Osteocyte (in vitro differentiated cells): ENCODE measurements at places on chromosomes 7 and 10. TPM values are rescaled to one million over a fixed set of nuclear protein-coding genes. Genes with fewer than 3 reads are reported as not detected.

GRCh38 chr7:112108981-112109380, 97.2 kb downstream of the DOCK4 start:
- H3K27ac ChIP-seq, result no peak overlapping the region
- no peaks in the 10 kb centered on the region for H3K27me3 ChIP-seq
- no peaks in the 10 kb centered on the region for H3K36me3 ChIP-seq
- H3K4me3 ChIP-seq, result no peak overlapping the region
- H3K4me1 ChIP-seq, result peaks cover 14% of the 10 kb centered on the region

CPA4 gene
- 23.6 and 24.7 TPM in 2 replicates for total RNA-seq

DNA sequence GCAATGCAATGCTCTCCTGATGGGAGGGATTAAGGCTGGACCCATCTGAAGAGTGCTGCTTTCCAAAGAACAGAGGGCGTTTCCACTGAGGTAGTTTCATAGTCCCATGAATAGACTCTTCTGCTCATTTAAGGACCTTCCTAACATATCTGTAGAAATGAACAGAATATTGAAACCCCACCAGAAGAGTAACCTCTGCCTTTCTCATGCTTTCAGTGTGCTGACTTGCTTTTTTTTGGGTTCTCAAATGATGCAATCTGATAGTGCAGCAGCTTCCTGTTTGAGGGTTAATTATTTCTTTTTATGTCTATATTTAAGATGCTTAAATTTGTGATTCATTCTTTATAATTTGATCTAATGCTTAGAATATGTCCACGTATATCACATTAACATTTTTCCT, 82.2 kb downstream of the GATA3 start:
- no peak overlapping the region for H3K27ac ChIP-seq
- H3K36me3 ChIP-seq, result no peaks in the 10 kb centered on the region
- H3K4me3 ChIP-seq, result no peak overlapping the region
- no peaks in the 10 kb centered on the region for H3K27me3 ChIP-seq
- H3K4me1 ChIP-seq, result no peaks in the 10 kb centered on the region

BTBD16 gene
- not detected in 2 replicates for total RNA-seq

- peaks cover 45% of the 10 kb centered on the region for H3K4me1 ChIP-seq
These were observed 8.9 kb downstream of the CALY start for GRCh38 chr10:133327651-133328357.

DNAH11 gene
- total RNA-seq, result not detected in 2 replicates

BCL7B gene
- total RNA-seq, result 37.4 and 41.8 TPM in 2 replicates
